ENCODE measurements at places on chromosomes 1 and 21.

- DNase-seq: no peak
Observed at GRCh38 chr1:189821833-189822232, 655.8 kb downstream of the BRINP3 start.

- no peak for DNase-seq
Observed at GRCh38 chr1:31767225-31767624, 3.1 kb upstream of the ADGRB2 start.

DNA sequence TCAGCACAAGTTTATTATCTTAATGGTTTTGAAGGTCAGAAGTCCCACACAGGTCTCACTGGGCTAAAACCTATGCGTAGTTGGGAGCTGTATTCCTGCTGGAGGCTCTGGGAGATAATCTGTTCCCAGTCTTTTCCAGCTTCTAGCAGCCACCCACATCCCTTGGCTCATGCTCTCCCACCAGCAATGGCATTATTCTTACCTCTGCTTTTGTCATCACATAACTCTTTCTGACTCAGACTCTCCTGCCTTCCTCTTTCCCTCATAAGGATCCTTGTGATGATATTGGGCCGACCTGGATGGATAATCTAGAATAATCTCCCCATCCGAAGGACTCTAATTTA lies 122.2 kb upstream of the PRDX6 start:
- no peak for DNase-seq

GRCh38 chr1:53381790-53382401 lies 54.0 kb upstream of the LRP8 start:
- DNase-seq: no peak

GRCh38 chr21:33655588-33656221 lies 13.4 kb downstream of the ITSN1 start:
- no peak for DNase-seq

DNA sequence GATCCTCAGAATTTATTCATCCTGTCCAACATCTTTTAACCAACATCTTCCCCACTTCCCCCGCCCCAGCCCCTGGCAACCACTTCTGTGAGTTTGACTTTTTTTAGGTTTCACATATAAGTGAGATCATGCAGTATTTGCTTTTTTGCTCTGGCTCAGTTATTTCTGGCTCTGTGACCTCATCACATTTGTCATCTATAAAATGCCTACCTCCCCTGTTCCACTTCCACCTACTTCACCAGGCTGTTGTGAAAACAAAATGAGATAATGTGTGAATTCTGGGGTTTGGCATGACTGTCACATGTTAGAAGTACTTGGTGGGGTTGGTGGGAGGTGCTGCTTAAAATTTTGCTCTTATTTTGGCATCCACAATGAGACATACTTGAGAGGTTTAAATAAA lies 18.4 kb downstream of the HHAT start:
- DNase-seq: no peak

DNA sequence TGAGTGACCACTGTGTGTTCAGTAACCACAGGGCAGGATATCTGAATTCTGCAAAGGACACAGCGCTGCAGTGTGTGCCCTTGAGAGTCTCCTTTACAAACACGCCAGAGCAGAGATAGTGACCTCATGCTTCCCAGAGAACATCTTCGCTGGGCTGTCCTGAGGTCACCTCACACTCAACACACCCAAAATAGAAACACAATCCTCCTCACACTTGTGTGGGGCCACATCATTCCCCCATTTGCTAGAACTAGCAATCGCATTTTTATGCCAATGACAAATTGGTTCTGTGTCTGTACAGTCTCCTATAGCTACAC lies 140.1 kb upstream of the NRIP1 start:
- DNase-seq: no peak

DNA sequence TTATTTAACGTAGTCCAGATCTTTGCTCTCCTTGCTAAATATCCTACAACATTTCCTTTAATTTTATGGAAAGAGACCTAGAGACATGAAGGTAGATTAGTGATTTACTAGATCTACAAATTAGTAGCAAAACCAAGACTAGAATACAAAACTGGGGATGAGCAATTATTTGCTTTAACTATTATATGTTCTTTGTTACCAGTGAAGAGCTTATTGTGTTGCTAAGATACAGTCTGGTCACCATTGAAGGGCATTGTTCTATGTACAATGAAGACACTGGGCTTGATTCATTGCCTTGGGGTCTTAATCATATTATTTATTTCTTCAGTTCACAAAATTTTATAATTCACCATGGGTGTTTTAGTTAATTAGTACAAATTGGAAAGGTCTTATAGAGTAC lies 88.3 kb downstream of the S1PR1 start:
- no peak for DNase-seq

- DNase-seq: no peak
Observed at GRCh38 chr1:41783189-41783639, 135.5 kb downstream of the HIVEP3 start.

- no peak for DNase-seq
Observed at GRCh38 chr1:153428791-153429190, 12.5 kb downstream of the S100A7A start.

DNA sequence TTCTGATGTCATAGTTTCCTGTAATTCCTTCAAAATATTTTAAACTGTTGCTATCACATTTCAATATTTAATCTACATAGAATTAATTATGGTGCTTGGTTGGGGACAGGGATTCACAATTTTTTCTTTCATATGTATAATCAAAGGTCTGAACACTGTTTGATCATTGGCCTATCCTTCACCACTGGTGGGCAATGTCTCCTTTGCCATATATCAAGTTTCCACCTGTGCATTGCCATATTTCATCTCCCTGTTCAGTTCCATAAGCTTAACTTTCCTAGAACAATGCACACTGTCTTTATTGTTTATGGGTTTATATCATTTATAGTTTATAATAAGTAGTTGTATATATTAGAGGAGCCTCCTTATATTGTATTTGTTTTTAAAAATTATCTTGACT lies 374.9 kb upstream of the PTBP2 start:
- no peak for DNase-seq

GRCh38 chr1:28241638-28242241 lies 5.8 kb downstream of the ATP5IF1 start:
- DNase-seq: no peak

DNA sequence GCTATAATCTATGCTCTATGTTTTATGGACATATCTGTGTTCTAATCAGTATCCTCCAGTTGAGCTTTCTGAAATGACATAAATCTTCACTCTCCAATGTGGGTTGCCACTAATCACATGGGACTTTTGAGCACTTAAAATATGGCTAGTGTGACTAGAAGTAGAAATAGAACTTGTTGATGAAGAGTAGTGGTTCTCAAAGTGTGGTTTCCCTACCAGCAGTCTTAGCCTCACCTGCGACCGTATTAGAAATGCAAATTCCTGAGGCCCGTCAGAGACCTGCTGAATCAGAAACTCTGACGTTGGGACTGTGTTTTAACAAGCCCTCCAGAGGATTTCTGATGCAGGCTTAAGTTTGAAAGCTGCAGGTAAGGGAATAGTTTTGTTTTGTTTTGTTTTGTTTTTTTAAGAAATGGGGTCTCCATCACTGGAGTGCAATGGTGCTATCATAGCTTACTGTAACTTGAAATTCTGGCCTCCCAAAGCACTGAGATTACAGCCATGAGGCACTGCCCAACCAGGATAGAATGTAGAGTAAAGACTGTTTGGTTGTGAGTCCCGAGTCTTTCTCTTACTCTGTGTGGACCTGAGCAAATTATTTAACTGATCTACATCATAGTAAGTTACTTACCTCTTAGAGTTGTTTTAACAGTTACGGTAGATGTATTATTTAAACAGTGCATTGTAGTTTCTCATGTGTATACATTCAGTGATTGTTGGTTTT lies 21.7 kb downstream of the GLRX2 start:
- no peak for DNase-seq

- DNase-seq: peak; percentile 27
Observed at GRCh38 chr1:19070197-19070651, 113.7 kb upstream of the IFFO2 start.

GRCh38 chr1:115088115-115088778 lies 1.1 kb downstream of the TSPAN2 start:
- no peak for DNase-seq

GRCh38 chr1:117671781-117672501 lies 66.1 kb downstream of the TENT5C start:
- DNase-seq: no peak

GRCh38 chr1:117608758-117609157 lies 2.9 kb downstream of the TENT5C start:
- no peak for DNase-seq

DNA sequence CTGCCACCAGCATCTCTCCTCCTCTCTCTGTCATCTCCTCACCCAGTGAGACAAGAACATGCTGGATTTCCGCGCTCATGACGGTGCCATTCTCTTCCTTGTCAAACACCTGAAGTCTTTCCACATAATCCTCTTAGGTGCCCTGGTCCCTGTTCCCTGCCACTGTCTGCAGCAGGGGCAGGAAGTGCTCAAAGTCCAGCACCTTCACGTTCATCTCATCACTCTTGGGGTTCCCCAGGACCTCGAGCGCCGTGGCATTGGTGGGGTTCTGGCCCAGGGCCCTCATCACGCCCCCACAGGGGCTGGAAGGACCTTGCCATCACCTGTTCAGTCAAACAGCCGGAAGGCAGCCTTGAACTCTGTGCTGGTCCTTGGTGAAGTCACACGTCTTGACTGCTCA lies 9.1 kb upstream of the AGPAT3 start:
- no peak for DNase-seq

GRCh38 chr1:203702130-203702577 lies 62.8 kb upstream of the LAX1 start:
- no peak for DNase-seq

All from DMS79 (cell line).